ENCODE measurements at places on chromosomes 3 and 15.

- no peak for DNase-seq
Measured at GRCh38 chr15:44532689-44533088, 4.3 kb upstream of the EIF3J start.

DNA sequence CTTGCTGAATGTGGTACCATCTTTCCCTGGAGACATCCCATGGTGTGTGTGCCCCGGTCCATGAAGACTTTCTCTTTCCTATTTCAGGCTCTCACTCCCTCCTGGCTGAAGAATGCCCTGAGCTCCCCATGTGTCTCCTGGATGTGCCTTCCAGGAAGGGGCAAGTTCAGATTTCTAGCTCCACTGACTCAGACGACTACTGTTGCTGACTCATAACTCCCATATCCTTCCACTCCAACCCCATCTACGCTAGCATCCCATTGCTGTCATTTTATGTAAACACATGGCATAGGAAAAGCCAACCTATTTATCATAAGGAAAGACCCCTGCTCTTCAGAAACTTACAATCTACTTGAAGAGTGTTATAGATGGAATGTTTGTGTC, 95.0 kb downstream of the ADCY5 start:
- DNase-seq: no peak

DNA sequence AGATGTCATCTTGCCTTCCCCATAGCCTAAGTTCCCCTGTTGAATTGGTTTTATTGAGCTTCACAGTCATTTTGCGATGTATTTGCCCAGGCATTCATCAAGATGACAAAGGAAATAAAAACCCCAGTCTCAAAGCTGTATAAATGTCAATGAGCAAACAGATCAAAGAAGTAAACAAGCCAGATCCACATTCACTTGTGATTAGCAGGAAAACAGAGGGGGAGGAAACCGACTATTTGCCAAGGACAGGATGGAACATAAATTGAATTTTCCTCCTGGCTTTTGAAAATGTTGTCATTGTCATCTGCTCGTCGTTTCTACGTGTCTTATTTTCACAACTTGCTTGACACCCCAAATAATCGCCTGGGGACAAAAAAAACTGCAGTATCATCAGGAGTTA, 83.5 kb downstream of the SV2B start:
- DNase-seq: no peak

DNA sequence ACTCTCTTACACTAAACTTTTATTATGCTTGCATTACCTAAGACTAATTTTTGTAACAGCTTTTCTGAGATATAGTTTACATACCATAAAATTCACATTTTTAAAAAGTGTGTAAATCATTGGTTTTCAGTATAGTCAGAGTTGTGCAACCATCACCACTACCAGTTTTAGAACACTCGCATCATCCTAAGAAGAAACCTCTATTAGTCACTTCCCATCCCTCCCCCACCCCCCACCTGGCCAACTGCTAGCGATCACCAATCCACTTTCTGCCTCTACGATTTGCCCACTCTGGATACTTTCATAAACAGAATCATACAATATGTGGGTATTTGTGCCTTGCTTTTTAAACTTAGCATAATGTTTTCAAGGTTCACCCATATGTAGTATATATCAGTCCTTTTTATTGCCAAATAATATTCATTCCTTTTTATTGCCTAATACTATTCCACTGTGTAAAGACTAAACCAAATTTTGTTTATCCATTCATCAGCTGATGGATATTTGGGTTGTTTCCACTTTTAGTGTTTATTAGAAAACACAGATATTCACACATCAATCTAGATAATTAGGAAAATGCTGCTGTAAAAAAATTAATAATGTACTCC, 23.0 kb downstream of the UBP1 start:
- DNase-seq: no peak

GRCh38 chr3:71703797-71704196, 21.4 kb downstream of the EIF4E3 start:
- DNase-seq: no peak

Measured in stimulated activated CD4-positive, alpha-beta T cell treated with anti-CD3 and anti-CD28 coated beads, Interleukin-15, amount 100 ng/mL, for 1 hour (primary cell).